ENCODE measurements at places on chromosomes 4 and X.

DNA sequence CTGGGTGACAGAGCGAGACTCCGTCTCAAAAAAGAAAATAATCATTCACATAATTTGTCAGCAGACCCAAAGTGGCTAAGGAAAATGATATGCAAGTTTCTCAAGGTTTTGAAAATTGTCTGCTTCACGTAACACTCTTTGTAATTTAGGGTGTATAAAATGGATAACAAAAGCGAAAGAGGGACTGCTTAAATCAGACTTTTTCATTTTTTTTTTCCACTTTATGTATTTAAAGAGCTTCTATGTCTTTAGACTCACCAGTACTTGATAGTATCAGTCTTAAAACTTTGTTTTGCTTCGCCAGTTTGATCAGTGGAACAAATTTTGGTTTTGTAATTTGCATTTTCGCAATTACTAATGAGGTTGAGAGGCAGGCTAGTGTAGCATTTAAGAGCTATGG is 34.6 kb downstream of the USP9X start:
- DNase-seq = no peak

- no peak for DNase-seq
These were observed 219.8 kb downstream of the TLL1 start for GRCh38 chr4:166092797-166093290.

DNA sequence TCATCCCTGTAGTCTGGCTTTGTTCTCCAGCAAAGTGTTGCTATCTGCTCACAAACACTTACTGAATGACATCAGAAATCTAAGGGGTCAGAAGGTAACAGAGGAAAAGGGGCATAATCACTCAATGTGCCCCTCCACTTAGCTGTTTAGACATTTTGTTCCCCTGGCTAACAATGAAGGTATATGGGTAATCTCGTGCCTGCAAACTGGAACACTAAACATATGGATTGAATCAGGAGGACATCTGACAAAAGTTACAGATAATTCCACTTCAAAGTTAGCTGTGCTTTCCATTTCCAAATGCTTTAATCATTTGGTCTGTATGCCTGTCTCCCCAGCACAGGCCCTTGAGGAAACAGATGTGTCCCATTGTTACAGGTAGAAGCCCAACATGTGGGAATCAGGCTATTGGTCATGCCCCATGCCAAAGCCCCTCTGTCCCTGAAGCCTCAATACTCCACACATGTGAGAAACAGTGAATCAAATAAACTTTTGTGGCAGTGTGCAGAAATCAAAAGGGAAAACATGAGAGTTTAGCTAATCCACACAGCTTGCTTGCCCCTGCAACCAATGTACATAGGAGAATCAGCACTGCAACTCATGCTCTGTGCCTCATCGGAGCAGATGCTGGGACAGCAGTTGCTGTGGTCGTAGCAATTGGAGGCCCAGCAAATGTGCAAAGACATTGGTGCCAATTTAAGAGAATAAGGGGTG is 111.7 kb downstream of the RNF150 start:
- no peak for DNase-seq

DNA sequence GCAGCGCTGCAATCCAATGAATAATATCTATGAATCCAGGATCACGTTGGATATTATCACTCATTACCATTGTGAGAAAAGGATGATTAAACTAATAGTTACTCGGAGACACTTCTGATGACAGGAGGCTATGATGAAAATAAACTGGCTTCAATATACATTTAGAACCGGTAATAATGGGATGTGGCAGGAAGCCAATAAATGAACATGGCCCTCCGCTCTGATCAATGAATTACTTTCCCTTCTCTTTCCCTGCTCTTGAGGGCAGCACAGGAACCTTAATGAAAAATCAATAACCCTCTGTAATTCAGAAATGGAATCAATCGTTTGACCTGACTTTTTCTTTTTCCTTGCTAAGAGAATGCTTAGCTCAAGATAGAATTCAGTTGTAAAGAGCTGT is 103.9 kb upstream of the PAQR3 start:
- no peak for DNase-seq

DNA sequence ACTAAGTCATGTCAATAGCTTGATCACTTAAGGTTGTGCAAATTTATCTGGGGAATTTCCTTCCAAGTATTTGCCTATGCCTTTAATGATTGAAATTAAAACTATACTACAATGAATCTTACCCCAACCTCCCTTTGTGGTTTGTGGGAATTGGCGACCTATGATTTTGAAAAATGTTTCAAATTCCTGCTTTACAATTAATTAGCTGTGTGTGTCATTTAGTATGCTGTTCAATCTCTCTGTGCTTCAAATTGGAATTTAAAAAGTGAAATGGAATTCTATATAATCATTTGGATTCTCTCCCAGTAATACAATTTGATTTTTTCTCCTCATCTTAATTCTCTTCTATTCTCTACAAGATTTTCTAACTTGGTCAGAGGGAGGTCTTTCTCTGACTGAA is 2319.5 kb downstream of the ARAP2 start:
- no peak for DNase-seq

DNA sequence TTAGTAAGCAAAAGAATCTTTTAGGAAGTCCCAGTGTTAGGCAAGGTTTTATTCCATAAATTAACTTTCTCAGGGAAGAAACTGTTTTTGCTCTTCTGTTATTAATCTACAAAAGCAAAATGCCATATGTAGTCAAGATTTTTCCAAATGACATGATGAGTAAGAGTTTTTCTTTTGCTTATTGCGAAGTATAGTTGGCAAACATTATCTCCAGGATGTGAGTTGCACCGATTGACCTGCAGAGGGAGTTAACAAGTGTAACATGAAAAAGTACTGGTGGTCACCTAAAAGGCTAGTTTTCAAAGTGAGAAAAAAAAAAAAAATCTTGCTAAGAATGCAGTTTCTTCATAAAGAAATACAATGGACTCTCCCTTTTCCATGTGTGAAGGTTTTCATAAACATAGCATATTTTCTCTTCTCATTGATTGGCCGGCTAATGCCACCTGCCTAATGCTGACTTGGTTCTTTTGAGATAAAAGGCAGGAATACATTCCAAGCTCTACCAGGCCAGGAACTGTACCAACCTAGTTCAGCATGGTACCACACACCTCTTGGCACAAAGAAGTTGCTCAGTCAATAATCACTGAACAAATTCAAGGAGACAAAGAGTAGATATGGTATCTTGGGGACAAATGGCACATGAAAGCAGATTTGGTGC is 100.2 kb downstream of the LNX1 start:
- no peak for DNase-seq

DNA sequence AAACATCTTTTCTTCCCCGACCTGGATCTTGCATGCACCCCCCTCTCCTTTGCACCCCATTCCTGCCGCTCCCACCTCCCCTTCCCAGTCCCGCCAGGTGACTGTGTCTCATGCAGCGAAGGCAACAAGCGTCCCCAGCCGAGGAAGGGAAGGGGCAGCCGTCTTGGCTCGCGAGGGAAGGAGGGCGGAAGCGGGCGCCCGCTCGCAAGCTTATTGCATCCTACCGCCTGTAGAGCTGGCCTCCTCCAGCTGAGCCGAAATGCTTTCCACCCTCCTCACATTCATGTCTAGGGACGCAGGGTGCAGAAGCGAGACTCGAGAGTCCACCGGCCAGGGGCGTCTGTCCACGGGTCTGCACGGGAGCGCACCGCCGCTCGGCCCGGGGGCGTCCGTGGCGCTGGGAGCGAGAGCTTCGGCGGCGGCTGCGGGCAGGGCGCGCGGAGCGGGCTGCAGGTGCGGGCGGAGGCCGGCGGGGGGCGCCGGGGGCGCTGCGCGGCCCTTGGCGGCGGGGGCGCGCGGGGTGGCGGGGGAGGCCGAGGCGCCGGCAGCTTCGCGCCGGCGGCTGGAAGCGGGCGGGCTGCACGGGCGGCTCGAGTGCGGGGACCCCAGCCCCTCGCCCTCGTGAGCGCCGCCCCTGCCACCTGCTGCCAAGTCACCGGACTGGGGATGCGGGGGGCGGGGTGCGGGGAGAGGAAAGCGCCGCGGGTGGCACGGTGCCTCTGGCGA is at the start of gene KCNIP4:
KCNIP4 (minus strand) TSS at position 426 of the 726 bp plus-strand sequence.
- no peak for DNase-seq

DNA sequence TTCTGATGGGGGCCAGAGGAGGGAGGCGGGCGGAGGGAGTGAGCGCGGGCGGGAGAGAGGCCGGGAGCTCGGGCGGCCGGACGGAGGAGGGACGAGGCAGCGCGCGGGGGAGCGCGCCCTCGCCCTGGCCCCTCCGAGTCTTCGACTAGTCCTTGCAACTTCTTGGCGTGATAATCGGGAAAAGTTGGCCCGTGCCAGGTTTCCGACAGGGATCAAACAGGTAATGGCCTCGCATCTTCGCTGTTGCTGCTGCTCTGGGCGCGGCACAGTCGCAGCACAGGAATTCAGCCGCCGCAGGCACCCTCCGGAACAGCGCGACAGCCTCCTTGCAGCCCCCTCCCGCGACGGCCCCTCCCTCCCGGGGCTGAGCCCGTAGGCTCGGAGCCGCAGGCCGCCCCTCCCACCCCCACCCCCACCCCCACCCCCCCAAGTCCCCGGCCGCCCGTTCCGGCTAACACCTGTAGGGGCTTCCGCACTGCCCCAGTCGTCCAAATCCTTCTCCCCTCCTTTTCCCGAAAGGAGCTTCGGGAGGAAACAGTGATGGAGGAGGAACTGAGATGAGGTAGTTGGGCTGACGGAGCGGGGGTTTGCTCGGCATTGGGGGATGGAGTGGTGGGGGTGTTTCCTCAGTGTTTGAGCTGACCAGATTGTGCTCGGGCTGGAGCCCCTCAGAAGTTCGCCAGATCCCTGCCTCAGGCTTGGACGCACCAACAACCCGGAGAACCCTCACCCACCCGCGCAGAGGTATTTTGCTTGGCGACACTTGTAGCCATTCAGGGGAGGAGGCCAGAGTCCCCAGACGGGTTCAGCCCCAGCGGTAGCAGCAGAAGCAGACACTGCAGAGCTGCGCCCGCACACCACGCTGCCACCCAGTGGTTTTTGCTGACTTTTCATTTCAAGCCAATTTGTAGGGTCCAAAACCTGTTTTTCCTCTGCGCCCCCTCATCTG is at the start of gene FGF13:
FGF13 (minus strand) TSS at position 319 of the 949 bp plus-strand sequence. CDS start 714 bp downstream, outside the sequence.
- DNase-seq = no peak
